ENCODE measurements at places on chromosomes 13 and 19.

GRCh38 chr13:35309706-35310105, 166.8 kb downstream of the MAB21L1 start:
- H3K36me3 ChIP-seq, result no peaks in the 10 kb centered on the region
- no peaks in the 10 kb centered on the region for H3K4me1 ChIP-seq
- no peak overlapping the region for H3K4me3 ChIP-seq
- no peaks in the 10 kb centered on the region for H3K27me3 ChIP-seq
- DNase-seq, result no peak

DNA sequence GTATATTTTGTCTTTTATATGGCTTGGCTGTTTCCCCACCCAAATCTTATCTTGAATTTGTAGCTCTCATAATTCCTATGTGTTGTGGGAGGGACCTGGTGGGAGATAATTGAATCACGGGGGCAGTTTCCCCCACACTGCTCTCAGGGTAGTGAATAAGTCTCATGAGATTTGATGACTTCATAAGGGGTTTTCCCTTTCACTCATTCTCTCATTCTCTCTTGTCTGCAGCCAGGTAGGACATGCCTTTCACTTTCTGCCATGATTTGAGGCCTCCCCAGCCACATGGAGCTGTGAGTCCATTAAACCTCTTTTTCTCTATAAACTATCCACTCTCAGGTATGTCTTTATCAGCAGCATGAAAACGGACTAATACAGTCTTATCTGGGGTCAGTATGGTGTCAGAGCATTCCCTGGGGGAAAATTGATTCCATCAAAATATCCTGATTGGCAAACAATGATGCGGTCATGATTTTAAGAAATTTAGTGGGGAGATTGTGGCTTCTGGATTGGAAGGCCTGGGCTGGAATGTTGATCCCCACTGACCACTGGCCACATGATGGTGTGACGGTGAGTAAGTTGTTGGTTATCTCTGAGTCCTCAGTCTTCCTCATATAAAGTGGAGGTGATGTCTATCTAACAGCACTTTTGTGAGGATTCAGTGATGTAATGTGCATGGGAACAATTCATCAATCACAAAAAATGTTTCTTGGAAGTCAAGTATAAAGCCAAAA, 27.5 kb upstream of the ANKRD10 start:
- no peaks in the 10 kb centered on the region for H3K27me3 ChIP-seq
- H3K4me1 ChIP-seq, result no peaks in the 10 kb centered on the region
- no peak for DNase-seq
- no peak overlapping the region for H3K4me3 ChIP-seq
- no peak overlapping the region for H3K27ac ChIP-seq
- no peaks in the 10 kb centered on the region for H3K36me3 ChIP-seq

- H3K36me3 ChIP-seq, result no peaks in the 10 kb centered on the region
- no peak for DNase-seq
- no peaks in the 10 kb centered on the region for H3K4me1 ChIP-seq
- H3K27me3 ChIP-seq, result no peaks in the 10 kb centered on the region
- H3K4me3 ChIP-seq, result no peak overlapping the region
These were observed 82.2 kb upstream of the CSNK1A1L start for GRCh38 chr13:37187621-37188020.

- no peaks in the 10 kb centered on the region for H3K4me1 ChIP-seq
- H3K27ac ChIP-seq, result no peak overlapping the region
- no peak overlapping the region for H3K4me3 ChIP-seq
- no peaks in the 10 kb centered on the region for H3K27me3 ChIP-seq
- peaks cover 27% of the 10 kb centered on the region for H3K36me3 ChIP-seq
These were observed 8.6 kb downstream of the RPS9 start for GRCh38 chr19:54209058-54209810.

- no peaks in the 10 kb centered on the region for H3K4me1 ChIP-seq
- no peak overlapping the region for H3K4me3 ChIP-seq
- H3K27ac ChIP-seq, result no peak overlapping the region
- no peak for DNase-seq
These were observed 66.2 kb upstream of the GPR183 start for GRCh38 chr13:99373436-99373835.

DNA sequence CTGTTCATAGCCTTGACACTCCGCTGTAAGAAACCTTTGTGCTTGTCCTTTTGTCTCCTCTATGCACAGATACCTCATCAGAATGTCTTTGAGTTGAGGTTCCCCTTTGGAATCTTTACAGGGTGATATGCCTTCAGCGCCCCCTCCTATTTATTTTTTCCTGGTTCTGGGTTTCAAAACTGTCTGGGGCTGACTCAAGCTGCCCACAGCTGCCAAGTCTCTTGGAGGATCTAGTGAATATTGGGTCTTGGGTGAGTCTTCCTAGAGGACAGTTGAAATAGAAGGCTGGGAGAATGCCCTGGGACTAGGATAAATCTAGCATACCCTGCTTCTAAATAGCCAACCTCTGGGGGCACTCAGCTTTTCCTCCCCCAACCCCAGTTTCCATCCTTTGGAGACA, 930 bp downstream of the ZNF136 start:
- H3K27ac ChIP-seq, result no peak overlapping the region
- no peak for DNase-seq
- no peaks in the 10 kb centered on the region for H3K27me3 ChIP-seq
- peak overlapping the region; percentile 90 for H3K4me3 ChIP-seq

GRCh38 chr19:29484876-29485275, 40.9 kb upstream of the VSTM2B start:
- H3K27ac ChIP-seq, result no peak overlapping the region
- H3K27me3 ChIP-seq, result no peaks in the 10 kb centered on the region
- H3K36me3 ChIP-seq, result no peaks in the 10 kb centered on the region
- DNase-seq, result no peak
- H3K4me3 ChIP-seq, result no peak overlapping the region

GRCh38 chr19:10566658-10567410, 1.0 kb upstream of the KRI1 start:
- no peak overlapping the region for H3K4me3 ChIP-seq
- no peaks in the 10 kb centered on the region for H3K27me3 ChIP-seq
- H3K27ac ChIP-seq, result no peak overlapping the region
- DNase-seq, result no peak
- H3K4me1 ChIP-seq, result peaks cover 2% of the 10 kb centered on the region
- no peaks in the 10 kb centered on the region for H3K36me3 ChIP-seq
